Forelimb muscle (tissue), 1 donor: ENCODE measurements at places on chromosomes 6 and 20. TPM values are rescaled to one million over a fixed set of nuclear protein-coding genes. Genes with fewer than 3 reads are reported as not detected.

Gene HLA-E
- 69.1 TPM for polyA plus RNA-seq

Gene SGK2
- polyA plus RNA-seq, result 1.7 TPM

Gene LRRN4
- 0.19 TPM for polyA plus RNA-seq

Gene LGSN
- polyA plus RNA-seq, result not detected
